Midbrain (tissue), 1 donor: ENCODE measurements at places on chromosomes 12 and 14.

- no peak for DNase-seq
Observed at GRCh38 chr12:131808744-131809371, 19.3 kb upstream of the MMP17 start.

- no peak for DNase-seq
Observed at GRCh38 chr14:93997082-93997481, at the start of gene CCDC197. CCDC197 (plus strand) TSS chr14:93997301; CDS start chr14:93998132, 831 bp downstream.

DNA sequence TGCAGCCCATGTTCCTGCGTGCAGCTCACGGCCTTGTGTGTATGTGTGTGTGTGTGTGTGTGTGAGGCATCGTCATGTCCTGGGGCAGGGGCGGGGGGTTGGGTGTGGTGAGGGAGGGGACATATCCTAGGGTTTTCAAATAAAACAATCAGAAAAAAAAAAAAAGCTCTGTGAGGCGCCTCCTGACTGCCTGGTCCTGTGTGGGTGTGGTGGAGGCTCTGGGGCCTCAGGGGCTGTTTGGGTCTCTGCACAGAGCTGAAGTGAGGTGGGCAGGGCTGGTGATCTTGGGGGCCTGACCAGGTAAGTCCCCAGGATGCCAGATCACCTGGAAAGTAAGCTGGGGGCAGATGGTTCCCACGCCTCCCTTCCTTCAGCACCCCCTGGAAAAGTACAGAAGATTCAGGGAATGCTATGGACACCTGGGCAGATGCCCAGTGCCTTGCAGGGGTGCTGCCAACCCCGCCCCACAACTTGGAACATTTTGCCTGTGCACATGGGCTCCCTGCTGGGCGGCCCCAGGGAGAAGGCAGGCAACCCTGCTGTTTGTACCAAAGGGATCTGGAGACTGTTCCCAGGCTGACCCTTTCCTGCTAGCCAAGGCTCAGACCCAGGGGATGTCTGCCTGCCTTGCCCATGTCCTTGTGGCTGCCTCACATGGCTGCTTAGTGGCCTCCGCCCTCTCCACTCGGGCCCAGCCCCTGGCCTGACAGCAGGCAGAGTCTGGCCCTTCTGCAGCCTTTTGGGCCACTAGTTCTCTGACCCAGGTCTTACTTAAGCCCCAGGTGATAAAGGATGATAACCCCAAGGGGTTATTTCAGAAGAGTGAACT is 28.8 kb downstream of the CLSTN3 start:
- DNase-seq = no peak

DNA sequence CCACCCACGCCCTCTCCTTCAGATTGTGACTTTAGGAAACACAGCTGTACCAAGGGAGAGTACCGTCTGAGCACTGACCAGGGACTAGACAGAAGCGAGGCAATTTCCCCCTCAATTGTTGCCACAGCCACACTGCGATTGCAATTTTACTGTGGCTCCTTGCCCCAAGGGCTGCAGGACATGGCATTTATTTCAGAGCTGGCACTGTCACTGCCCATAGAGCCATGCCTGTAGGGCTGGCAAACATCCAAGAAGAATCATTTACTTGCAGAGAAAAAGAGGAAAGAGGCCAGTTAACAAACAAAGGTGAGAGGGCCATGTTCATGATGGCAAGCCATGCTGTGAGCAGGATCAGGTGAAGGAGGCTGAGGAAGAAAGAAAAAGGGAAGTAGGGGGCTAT is 129.6 kb downstream of the EMP1 start:
- DNase-seq = no peak

DNA sequence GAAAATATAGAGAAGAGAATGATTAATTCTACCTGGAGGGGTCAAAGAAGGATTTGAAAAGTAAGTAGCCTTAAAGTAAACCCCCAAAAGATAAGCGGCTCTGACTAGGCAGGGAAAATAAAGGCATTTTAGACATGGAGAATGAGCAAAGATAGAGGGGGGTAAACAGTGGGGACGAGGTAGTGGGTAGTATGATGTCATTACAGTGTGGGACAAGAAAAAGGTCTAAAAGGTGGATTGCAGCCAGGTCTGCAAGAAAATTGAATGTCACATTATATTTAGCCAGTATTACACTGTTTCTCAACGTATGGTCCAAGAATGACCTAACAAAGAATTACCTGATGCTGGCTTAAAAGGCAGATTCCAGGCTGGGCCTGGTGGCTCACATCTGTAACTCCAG is 55.8 kb upstream of the CIT start:
- DNase-seq = no peak

DNA sequence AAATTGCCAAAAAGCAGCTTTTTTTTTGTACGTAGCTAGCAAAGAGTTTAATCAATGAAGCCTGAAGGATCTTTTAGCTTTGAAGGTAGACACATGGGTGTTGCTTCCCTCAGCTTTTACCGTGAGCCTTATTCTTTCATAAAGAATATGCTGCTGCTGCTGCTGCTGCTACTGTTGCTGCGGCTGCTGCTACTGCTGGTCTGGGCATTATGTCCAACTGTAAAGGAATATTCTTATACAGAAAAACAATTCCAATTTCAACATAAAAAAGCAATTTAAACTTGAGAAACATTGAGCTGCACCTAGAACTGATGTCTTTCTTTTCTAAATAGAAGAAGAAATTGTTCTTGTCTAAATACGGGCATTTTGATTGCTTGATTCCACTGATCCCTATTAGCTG is 38.9 kb upstream of the PPP1R12A start:
- DNase-seq = peak; percentile 31

- no peak for DNase-seq
Observed at GRCh38 chr12:101207086-101207780, 2.8 kb downstream of the SLC5A8 start.

GRCh38 chr12:74204236-74204635 is 333.4 kb upstream of the ATXN7L3B start:
- DNase-seq = no peak

DNA sequence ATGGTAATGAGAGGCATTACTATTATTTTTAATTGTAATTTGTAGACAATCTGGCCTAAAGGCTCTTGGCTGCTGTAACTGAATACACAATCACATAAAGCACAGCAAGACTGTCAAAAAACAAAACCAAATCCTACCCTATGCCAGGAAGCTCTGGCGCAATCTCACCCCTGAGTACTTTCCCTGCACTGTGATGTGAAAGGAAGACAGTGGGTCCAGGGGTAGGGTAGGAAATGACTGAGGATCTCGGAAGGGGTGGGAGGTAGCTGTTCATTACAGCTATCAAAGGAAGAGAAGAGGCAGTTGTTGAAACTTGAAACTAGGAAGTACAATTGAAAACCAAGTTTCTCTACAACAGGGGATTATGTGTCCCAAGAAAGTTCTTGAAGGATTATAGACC is 202.8 kb downstream of the ANO2 start:
- DNase-seq = no peak

DNA sequence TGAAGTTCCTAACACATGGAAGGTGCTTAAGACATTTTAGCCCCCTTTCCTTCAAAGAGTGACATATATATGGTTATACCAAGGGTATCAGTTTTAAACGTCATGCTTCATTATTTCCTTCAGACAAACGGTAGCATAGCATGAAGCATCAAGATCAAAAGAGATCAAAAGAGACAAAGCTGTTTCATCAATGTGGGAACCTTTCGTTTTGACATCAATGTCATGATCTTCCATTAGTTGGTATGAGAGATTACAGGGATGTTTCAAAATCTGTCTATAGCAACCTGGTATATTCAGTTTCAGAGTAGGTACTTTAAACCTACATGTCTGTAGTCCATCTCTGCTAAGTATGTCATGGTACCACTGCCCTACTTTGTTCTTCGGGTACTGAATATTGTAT is 28.3 kb downstream of the PUS7L start:
- no peak for DNase-seq

DNA sequence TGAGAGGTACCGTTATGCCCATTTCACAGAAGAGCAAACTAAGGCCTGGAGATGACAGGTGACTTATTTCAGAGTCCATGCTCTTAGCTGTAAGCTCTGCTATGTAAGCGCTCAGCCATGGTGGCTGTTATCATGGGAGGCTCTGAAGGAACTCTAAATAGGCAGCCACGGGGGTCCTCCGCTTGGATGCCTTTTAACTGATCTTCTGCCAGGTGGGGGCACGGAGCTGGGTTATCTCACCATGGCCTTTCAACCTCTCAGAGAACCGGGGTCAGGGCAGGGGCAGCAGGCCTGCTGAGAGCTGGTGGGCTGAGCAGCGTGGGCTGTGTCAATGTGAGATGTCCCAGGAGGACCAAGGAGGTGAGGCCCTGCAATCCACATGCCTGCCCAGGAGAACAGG is 49.7 kb upstream of the RBM19 start:
- DNase-seq = no peak

GRCh38 chr12:99954724-99955123 is 30.0 kb downstream of the ANKS1B start:
- no peak for DNase-seq

GRCh38 chr12:113298861-113299545 is 35.9 kb downstream of the SLC8B1 start:
- DNase-seq = peak; percentile 55

DNA sequence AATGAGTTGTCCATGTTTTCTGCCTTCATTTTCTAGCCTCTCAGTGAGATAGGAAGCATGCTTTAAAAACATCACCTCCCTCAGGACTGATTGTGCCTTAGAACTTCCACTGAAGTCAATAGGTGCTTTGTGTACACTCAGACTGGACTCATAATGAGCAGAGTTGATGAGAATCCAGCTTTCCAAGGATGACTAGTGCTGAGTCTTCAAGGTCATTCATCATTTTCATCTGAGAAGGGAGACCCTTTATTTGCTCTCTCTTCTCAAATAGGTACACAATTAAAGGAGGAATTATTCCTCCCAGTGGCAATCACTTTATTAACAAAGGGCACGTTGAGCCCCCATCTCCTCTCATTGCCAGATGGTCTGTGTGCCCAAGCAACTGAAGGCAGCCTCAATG is 210.9 kb upstream of the PRKD1 start:
- DNase-seq = no peak

- no peak for DNase-seq
Observed at GRCh38 chr12:54997929-54998522, 13.5 kb upstream of the TESPA1 start.

DNA sequence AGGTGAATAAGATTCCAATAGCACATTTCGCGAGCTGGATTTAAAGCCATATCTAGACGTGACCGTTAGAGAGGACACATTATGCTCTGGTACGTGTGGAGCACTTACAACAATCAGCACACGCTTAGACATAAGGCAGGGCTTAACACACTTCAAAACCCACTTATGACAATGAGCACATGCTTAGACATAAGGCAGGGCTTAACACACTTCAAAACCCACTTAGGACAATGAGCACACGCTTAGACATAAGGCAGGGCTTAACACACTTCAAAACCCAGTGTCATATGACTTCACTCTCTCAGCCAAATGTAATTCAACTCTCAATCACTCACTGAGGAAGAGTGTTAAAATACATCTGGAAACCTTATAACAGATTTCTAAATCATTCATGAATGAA is 11.2 kb upstream of the PLD4 start:
- DNase-seq = no peak

DNA sequence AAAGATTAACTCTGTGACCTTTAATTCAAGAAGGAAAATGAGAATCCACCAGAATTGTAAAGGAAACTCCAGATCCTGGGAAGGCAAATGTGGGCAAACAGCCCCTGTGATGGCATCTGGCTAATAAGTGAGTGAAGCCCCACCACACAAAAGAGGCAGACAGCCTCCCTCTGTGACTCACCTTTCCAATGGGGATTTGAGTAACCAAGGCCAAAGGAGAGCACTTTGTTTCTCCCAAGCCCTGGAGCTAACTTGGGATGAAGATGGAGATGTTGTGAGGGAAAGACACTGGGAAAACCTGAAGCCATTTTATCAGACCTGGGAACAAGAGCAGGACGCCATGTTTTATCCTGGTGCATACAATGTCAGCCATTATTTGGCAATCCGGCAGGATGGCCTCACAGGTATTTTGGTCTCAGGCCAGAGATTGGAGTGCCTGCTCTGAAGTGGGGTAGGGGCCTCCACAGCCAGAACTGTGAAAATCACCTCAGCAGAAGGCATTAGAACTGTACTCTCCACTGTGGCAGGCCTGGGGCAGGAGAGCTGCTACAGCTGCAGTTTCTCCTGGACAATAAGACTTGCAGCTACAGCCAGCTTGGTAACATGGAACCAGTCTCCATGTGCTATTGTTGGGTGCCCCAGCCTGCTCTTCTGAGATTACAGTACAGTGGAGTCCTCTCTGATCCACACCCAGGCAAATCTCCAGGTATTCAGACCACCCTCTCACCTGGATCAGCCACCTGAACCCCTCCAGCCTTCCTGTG is 96.6 kb upstream of the PCED1B start:
- DNase-seq = no peak

GRCh38 chr12:93757792-93758694 is 80.9 kb downstream of the CRADD start:
- no peak for DNase-seq

GRCh38 chr14:65478596-65478995 is 66.1 kb downstream of the FUT8 start:
- DNase-seq = no peak

DNA sequence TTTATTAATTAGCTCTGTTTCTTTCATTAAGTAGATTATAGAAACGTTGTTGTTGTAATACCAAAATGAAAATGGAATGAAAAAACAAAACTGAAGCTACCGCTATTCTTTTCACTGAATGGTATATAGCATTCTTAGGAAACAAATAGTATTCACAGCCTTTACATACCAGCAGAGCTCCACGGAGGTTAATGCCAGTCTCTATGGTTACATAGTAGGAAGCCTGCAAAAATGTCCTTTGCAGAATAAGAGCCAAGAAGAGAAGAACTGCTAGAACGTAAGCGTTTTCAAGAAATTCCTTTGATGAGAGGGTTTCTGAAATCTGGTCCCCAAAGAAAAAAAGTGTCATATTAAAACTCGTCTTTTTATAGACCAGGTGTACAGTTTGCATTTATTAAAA is 30.6 kb downstream of the ABCC9 start:
- DNase-seq = no peak

GRCh38 chr14:92325835-92326234 is 2.9 kb downstream of the SLC24A4 start:
- no peak for DNase-seq

- DNase-seq = no peak
Observed at GRCh38 chr14:61358554-61359226, 37.3 kb downstream of the PRKCH start.

DNA sequence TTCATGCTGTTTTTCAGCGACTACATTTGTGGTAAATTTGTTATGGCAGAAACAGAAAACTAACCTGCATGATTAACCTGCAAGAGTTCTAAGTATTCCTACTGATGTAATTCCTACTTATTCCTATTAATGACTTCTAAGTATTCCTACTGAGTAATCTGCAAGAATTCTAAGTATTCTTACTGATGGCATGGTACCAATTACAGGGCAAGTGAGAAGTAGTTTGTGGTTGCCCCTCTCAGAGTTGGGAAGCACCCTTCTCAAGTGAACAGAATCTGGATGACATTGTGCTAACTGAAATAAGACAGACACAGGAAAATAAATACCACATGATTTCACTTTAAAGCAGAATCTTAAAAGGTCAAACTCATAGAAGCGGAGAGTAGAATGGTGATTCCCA is 100.9 kb upstream of the CPNE8 start:
- DNase-seq = no peak
